NCI-H1436 treated with DMSO at 0.1 percent for 48 hours (cell line): ENCODE measurements at places on chromosomes 3 and 15.

DNA sequence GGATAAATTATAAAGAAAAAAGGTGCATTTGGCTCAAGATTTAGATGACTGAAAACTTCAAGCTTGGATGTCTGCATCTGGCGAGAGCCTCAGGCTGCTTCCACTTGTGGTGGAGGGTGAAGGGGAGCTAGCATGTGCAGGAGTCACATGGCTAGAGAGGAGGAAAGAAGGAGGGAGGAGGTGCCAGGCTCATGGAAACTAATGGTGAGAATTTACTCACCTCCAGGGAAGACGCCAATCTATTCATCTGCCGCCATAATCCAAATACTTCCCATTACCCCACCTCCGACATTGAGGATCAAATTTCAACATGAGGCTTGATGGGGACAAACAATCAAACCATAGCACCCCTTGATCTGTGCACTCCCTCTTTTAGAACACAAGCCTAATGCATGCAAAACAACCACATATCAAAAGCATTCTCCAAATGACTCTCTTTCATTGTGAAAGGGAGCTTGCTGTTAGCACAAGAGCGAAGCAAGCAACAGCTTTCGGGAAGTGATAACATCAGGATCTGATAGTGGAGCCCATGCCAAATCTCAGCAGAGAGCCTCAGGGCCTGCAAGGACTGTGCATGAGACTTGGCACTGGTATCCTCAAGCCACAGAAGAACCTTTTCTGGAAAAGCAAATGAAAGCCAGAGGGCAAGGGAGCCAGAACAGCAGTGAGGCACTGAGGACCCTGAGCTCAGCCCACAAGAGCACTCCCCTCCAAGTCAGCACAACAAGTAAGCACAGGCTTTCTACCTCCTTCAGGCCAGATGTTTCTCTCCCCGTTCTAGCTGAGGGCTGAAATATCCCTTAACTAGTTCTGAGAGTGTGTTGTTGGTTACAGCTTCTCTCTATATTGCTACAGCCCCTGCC, 50.2 kb upstream of the THBS1 start:
- DNase-seq: no peak

DNA sequence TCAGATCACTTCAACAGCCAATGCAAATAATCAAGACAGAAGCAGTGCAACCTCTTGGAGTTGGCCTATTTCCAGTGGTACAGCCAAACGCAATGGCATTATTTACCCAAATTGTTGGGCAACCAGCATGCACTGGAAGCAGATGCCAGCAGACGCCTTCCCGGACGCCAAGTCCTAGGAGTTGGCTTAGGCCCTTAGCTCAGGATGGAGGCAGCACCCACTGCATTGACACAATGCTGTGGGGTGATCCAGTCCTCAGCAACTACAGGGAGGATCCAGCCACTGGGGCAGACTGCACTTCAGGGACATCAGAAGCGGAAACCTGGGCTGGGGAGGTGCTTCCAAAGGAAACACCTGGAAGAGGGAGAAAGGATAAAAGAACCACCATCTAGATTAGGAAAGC, 290.4 kb downstream of the FAM43A start:
- DNase-seq: no peak

GRCh38 chr3:38297947-38298711, 16.0 kb downstream of the SLC22A14 start:
- no peak for DNase-seq

GRCh38 chr3:181717549-181718171, 5.9 kb downstream of the SOX2 start:
- DNase-seq: no peak

DNA sequence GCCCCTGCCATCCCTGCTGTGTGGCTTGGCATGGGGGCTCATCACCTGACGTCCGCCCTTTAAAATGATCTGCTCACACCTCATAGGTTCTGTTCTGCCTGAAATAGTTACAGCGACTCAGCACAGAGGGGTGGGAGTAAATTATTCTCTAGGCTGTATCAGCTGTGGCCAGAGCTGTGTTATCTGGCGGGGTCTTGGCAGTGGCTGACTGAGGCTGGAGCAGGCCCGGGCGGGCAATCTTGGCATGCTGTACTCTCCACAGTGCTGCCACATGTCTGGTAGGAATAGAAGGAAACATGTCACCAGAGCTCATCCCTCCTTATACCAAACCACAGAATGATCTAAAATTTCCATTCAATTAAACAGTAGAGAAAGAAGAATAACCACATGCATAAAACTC, 499.9 kb upstream of the LMCD1 start:
- DNase-seq: no peak

DNA sequence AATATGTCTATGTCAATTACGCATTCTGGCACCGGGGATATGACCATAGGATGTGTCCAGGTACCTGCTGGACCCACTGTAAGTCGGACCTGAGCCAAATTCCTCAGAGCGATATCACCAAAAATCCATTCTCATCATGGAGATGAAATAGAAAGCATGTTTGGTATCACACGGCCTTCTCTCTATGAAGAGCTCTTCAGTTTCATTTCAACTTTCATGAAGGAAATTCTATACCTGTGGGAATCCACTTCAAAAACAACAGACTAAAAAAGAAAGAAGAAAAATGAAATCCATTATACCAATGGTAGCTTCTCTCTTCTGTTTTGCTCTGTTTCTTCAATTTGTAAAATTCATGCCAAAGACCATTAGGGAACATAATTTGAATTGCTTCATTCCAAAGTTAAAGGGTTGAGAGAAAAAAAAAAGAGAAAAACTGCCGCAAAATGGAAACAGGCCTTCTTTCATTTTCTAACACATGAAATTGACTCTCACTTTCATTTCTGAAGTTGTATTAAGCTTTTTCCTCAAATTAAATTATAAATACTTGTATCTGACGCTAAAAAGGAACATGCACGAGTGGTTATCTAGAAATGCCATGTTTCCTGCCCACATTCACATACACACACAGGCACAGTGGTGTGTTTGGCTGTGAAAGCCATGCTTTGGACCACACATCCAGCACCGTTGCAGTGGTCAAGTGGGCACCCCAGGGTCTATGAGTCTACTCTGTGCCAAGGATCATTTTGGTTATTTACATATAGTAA, 46.9 kb upstream of the DIPK2A start:
- no peak for DNase-seq

DNA sequence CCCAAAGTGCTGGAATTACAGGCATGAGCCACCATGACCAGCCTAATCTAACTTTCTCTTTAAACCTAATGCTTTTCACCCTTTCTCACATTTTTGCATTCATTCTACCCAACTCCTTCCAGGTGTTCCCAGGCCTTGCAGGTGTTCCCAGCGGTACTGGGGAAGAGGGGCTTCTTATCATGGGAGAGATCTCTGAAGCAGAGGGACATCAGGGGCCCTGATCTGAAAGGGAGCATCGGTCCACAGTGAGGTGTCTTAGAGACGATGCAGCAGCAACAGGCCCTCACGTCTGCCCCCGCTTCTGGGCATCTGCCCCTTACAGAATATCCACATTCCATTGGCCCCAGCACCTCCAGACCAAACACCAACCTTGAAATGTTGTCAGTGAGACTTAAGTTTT, 29.0 kb upstream of the BDH1 start:
- no peak for DNase-seq

- DNase-seq: no peak
These were observed 753 bp downstream of the INAFM2 start for GRCh38 chr15:40323953-40324937.

DNA sequence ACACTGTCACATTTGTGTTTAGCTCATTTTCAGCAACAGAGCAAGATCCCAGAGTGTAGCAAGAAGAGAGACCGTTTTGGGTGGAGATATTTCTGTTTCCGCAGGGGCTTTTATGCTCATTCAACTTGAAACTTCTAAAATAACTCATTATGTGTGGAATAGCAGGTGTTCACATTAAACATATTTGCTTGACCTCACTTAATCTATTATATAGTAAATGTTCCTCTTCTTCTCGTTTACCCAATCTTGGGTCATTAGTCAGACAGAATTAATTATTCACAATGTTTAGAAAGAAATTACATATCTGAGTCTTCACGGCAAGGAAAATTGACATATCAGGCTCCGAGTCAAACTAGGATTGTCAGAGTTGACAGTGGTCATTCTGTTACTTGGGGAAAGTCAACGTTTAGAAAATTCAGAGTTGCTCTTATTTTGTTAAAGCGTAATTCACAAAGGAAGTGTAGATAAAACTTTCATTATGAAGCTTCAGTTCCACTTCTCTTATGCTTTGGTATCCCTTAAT, 222.9 kb downstream of the TPRG1 start:
- peak; percentile 52 for DNase-seq

GRCh38 chr3:9906480-9906879, 3.8 kb downstream of the IL17RE start:
- no peak for DNase-seq

GRCh38 chr3:81521855-81522254, 239.6 kb downstream of the GBE1 start:
- no peak for DNase-seq

DNA sequence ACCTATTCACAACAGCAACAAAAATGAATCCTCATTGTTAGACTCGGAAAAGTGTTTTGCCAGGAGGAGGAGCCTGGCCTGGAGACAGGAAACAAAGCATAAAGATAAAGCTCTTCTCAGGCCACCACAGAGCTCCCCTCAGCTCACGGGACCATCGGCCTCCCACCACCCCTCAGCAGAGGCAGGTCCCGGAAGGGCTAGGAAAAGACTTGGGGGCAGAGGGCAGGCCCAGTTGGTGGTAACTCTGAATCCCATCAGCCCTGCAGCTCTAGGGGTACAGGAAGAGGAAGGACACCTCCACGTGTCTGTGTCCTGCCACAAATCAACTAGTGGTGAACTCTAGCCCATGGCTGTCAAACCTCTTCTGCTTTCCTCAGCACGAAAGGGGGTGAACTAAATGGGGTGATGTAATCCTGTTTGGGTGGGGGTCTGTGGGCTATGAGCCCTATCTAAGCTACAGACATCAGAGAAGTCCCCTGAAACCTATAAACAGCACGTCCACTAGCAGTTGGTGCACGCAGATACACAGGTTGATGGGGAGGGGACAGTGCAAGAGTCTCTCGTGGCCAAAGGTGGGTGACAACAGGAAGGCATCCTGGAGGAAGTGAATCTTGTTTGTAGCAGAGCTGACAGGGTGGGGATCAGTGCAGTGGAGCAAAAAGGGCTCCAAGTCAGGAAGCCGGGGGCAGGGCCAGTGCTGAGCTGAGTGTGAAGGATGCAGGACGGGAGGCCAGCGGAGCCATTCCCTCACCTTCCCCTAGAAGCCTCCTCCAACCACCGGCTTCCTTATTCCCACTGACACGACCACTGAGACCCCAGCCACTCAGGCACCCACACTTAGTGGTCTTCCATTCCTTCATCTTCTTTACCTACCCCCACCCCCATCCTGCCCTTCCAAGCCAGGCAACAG, 111.1 kb upstream of the HACD2 start:
- no peak for DNase-seq

DNA sequence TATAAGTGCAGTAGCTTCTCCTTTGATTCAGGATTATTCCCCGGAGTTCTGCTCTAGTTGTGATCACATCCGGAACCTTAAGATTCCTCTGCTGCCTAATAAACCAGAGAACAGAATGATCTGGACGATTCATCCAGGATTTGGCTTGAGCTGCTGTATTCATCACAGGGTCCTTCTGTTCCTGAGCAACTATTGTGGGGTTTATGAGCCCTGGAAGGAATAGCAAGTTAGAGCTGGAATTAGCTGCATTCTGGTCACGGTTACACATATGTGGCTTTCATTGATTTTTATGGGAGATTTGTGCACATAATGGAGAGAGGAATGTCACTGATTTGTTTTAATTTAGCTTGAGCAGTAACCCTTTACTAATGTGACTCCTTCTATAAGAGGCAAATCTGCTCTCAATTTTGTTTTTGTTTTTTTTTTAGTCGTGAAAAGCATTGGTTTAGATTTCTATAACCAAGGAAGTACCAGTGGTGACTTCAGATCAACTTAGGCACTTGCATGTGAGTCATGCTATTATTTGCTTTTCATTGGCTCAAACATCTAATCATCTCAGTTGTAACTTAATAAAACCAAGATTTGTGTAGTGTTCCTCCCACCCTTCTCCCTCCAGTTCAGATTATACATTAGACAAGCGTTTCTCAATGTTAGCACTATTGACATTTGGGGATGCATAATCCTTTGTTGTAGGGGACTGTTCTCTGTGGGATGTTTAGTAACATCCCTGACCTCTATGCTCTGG, 148.5 kb downstream of the OTOL1 start:
- no peak for DNase-seq

- DNase-seq: no peak
These were observed 38.2 kb upstream of the FAM3D start for GRCh38 chr3:58704745-58705144.

- DNase-seq: no peak
These were observed 125.0 kb downstream of the ANO10 start for GRCh38 chr3:43496740-43497375.

GRCh38 chr3:175129126-175129525, 270.0 kb downstream of the NAALADL2 start:
- DNase-seq: no peak

- DNase-seq: no peak
These were observed 121.9 kb downstream of the MBNL1 start for GRCh38 chr3:152390647-152391046.

GRCh38 chr15:81744364-81744763, 301.5 kb downstream of the MEX3B start:
- no peak for DNase-seq

DNA sequence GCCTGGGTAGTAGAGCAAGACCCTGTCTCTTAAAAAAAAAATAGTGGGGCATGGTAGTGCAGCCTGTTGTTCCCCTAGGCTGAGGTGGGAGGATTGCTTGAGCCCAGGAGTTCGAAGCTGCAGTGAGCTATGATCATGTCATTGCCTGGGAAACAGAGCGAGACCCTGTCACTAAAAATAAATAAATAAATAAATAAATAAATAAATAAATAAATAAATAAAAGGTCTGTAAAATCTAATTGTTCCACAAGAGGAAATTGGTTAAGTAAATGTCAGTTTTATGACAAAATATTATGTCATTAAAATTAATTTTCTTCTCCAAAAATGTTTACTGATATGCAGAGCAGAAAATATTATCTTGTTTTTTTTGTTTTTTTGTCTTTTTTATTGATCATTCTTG, 5.3 kb downstream of the CRELD1 start:
- DNase-seq: no peak

GRCh38 chr3:38138349-38139190, at the start of gene MYD88:
Gene MYD88, plus strand, starts transcription at chr3:38138661. Its CDS starts 40 bp downstream, at chr3:38138701.
- DNase-seq: no peak

- no peak for DNase-seq
These were observed 11.7 kb upstream of the P3H2 start for GRCh38 chr3:190132371-190132770.

DNA sequence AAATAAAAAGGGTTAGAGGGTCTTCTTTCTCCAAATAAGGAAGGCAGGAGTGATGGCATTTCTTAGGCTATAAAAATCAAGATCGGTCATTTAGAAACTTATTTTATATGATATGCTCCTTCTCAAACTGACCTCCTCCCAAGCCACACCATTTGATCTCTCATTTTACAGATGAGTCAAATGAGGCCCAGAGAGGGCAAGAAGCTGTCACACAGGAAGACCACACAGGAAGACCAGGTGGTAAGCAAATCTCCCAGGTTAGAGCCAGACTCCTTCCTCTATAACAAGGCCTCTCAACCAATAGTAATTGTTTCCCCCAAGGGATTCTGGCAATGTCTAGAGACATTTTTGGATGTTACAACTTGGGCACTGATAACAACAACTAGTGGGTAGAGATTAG, 13.8 kb downstream of the TLE3 start:
- no peak for DNase-seq

GRCh38 chr3:104461431-104461830, 905.3 kb upstream of the ALCAM start:
- no peak for DNase-seq
